ENCODE measurements at places on chromosomes 7 and 10.

GRCh38 chr7:121151774-121152221, 163.3 kb downstream of the CPED1 start:
- peak; percentile 16 for DNase-seq

DNA sequence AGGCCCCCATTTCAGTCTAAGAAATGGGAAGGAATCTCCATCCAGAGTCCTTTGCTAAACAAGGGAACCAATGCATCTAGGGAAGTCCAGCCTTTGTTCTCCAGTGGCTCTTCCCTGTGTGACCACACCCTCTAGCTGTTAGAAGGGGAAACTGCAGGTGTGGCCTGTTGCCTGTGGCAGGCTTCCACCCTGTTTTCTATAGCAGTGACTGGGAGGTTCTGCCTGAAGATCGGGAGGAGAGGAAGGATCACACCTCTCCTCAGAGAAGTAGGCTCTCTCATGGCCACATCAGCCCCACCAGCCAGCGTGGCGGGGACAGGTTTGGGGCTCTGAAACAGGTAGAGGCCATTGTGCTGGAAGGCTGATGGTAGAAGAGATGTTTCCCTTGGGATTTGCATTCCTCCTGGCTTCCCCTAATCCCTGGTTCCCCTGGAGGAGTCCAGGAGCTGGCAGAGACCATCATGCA, 47.7 kb upstream of the TRIM8 start:
- peak; percentile 66 for DNase-seq

GRCh38 chr10:128040096-128040495, 86.1 kb downstream of the MKI67 start:
- DNase-seq = no peak

DNA sequence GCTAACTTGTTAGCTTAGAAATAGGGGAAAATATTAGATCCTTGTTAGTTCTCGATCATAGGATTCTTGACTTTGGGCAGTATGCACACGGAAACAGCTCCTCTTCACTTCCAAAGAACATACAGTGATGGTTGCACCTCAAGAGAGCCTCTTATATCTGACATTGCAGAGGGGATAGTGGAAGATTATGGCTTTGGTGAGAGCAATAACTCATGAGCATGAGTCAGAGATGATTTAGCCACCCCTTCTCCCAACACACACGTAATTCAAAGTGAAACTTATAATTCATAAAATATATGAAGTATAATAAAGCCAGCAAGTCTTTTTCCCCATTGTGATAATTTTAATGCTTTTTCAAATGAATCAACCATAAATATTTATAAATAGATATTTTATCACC, 683.7 kb downstream of the POM121L12 start:
- no peak for DNase-seq

DNA sequence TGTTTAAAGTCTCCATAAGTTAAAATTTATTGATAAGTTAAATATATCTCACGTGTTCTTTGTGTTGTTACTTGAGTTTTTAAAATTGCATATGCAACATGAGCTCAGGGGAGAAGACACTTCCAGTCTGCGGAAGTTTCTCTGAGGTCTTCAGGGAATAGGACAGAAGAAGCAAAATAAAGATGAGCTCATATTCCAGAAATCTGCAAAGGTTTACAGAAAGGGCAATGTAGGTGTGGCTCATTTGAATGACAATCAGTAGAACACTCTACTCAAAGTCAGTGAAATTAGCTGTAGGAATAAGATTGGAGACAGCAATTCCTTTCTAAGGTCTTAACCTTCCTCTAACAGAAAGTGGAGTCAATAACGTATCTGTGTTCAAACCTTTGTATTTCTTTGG, 53.7 kb downstream of the CACNA2D1 start:
- no peak for DNase-seq

- DNase-seq = no peak
Measured at GRCh38 chr7:20158684-20159083, 58.5 kb downstream of the MACC1 start.

GRCh38 chr7:47432671-47433563, 149.0 kb downstream of the TNS3 start:
- no peak for DNase-seq

- no peak for DNase-seq
Measured at GRCh38 chr7:136002802-136003201, 25.6 kb upstream of the MTPN start.

DNA sequence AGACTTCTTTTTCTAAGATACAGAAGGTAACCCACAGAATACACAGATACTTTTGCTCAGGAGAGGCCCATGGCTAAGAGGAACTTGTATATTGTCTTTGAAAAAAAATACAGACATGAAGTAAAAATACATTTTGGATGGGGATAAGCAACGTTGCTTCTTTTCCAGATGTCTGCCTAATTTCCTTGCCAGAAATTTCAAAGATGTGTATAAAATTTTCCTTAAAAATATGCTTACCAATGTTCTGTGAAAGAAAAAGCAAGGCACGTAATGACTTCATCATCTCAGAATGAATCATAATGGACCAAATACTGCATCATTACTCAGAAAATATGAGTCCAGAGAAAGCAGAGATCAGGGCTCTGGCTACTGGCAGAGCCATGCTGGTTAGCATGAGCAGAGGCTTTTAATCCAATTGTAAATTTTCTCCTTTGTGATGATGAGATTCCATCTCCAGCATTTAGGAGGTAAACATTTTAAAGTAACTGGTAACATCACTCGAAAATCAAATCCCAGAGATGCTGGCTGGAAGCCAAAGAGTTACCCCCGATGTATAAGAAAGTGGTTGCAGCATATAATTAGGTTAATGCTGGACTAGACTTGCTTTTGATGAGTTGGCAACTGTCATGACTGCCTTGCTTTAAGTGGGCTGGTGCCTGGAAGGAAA, 272.5 kb downstream of the SEMA3A start:
- DNase-seq = no peak

DNA sequence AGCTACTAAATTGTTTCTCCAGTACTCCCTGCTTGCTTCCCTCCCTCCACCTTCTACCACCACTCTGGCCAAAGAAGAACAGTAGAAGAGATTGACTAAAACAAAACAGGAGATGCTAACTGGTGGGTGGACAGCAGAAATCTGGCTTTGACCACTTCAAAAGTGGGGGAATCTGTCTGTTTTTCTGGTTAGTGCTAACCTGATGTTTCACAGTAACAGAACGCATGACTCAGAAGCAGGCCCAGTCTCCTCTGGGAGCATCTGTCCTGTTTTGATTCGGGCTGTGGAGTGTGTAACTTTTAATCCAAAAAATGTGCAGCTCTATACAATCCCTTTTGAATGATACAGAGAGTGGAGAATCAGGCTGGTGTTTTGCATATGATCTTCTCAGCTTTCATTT, 32.7 kb upstream of the ZNF438 start:
- DNase-seq = no peak

GRCh38 chr10:7606951-7607404, 59.8 kb downstream of the ITIH5 start:
- DNase-seq = peak; percentile 40

DNA sequence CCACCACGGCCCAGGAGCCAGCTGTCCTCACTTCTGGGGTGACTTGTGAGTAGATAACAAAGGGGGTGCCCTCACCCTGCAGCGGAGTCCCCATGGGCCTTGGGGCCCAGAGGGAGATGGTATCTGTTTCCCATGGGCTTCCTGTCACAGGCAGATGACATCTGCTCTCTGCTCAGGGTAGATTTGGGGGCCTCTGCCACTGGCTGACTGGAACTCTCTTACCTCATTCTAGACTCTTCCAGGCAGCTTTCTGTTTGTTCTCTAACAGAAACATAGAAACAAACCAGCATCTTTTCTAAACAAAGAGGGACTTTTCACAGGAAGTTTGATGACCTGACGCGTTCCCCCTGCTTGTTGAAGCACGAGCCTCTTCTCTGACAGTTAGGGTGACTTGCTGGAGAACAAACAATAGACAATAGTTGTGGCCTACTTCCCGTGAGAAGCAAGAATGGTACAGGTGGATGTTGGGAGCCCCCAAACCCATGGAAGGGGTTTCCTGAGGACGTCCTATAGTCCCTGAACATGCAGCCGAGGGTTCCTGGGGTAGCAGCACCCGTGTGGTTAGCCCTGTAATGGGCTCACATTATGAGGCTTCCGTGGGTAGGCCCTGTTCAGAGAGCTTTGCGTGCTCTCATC, 61.6 kb downstream of the GRK5 start:
- DNase-seq = no peak

GRCh38 chr10:19862811-19863515, 46.7 kb downstream of the PLXDC2 start:
- no peak for DNase-seq

GRCh38 chr7:47435889-47436312, 146.0 kb downstream of the TNS3 start:
- DNase-seq = no peak

- no peak for DNase-seq
Measured at GRCh38 chr10:47206449-47207280, 93.3 kb upstream of the GDF10 start.

DNA sequence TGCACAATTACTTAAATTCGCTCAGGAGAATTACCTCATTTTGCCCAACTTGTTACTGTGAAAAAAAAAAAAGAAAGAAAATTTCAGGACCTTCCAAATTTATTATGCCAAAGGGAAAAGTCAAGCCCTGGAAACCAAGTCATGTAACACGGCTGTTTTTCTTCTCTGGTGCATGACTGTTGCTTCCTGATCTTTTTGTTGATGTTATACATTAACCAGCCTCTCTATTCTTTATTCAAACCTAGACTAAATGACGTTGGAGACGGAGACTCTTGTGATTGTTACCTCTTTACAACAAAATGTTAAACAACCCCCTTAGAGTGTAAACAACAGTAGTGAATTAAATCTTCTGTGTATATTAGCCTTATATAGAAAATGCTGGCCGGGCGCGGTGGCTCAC, 16.1 kb upstream of the ZC3HAV1 start:
- no peak for DNase-seq
